Activated naive CD4-positive, alpha-beta T cell treated with anti-CD3 and anti-CD28 coated beads for 36 hours (primary cell): ENCODE measurements at places on chromosomes 12 and 14. TPM values are rescaled to one million over a fixed set of nuclear protein-coding genes. Genes with fewer than 3 reads are reported as not detected.

AMN gene
- 0.33 TPM for total RNA-seq

PLBD2 gene
- 13.9 TPM for total RNA-seq

NTF3 gene
- not detected for total RNA-seq

SLC5A8 gene
- not detected for total RNA-seq

ENDOU gene
- total RNA-seq: not detected

SYCP3 gene
- not detected for total RNA-seq

DNA sequence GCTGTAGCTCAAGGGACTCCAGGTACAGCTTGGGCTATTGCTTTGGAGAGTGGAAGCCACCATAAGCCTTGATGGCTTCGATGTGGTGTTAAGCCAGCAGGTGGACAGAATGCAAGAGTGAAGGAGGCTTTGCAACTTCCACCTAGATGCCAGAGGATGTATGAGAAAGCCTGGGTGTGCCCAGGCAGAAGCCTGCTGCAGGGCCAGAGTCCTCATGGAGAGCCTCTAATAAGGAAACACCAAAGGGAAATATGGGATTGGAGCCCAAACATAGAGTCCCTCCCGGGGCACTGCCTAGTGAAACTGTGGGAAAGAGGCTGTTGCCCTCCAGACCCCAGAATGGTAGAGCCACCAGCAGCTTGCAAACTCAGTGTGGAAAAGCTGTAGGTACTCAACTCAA is 9.8 kb upstream of the DICER1 start:
- H3K27ac ChIP-seq: no peak overlapping the region
- no peaks in the 10 kb centered on the region for H3K27me3 ChIP-seq
- no peak for DNase-seq
- H3K4me1 ChIP-seq: no peaks in the 10 kb centered on the region

DNA sequence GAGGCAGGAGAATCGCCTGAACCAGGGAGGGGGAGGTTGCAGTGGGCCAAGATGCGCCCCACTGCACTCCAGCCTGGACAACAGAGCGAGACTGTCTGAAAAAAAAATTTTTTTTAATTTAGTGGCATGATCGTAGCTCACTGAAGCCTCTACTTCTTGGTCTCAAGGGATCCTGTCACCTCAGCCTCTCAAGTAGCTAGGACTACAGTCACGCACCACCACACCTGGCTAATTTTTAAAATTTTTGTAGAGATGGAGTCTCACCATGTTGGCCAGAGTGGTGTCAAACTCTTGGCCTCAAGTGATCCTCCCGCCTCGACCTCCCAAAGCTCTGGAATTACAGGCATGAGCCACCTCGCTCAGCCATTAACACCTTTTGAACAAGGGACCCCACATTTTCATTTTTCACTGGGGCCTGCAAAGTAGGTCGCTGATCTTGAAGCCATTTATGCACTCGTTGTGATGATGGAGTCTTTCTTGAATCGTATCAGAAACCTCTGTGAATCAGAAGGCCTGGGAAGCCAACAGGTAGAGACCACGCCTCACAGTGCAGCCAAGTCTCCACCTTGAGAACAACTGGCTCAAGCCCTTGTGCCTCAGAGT is 5.9 kb downstream of the HCAR1 start:
- H3K4me3 ChIP-seq: no peak overlapping the region
- H3K4me1 ChIP-seq: peaks cover 74% of the 10 kb centered on the region
- H3K27ac ChIP-seq: peak overlapping the region; percentile 85
- no peaks in the 10 kb centered on the region for H3K36me3 ChIP-seq

- H3K36me3 ChIP-seq: no peaks in the 10 kb centered on the region
- no peak overlapping the region for H3K4me3 ChIP-seq
- no peaks in the 10 kb centered on the region for H3K4me1 ChIP-seq
- H3K27ac ChIP-seq: no peak overlapping the region
Measured at GRCh38 chr14:34398024-34398423, 64.0 kb downstream of the SPTSSA start.

DNA sequence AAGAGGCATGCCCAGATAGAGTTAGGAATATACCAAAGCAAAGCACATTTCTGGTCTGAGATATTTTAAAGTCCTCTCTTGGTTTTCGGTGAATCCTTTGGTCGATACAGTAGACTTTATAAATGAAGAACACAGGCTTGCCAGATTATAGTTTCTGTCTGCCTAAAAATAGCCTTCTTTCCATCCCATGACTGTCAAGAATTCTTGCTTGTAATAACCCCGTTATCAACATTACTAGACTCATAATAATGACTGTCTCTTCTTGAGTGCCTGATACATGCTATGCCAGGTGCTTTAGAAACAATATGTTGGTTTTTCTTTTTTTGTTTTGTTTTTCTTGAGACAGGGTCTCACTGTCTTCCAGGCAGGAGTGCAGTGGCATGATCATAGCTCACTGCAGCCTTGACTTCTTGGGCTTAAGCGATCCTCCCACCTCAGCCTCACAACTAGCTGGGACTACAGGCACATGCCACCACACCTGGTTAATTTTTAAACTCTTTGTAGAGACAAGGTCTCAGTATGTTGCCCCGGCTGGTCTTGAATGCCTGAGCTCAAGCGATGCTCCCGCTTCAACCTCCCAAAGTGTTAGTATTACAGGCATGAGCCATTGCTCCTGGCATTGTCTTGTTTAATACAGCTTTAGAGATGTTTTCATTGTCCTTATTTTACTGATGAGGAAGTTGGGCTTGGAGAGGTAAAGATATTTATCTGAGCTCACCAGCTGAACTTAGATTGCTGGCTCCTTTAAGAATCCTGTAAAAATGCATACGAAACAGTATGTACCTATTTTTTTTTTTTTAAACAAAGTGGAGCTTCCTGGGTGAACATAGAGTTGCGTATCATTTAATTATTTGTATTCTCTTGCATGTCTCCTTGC is 30.4 kb downstream of the CHST11 start:
- peak overlapping the region; percentile 11 for H3K27ac ChIP-seq
- H3K4me3 ChIP-seq: no peak overlapping the region
- peaks cover 12% of the 10 kb centered on the region for H3K36me3 ChIP-seq
- H3K4me1 ChIP-seq: peaks cover 84% of the 10 kb centered on the region
- no peak for DNase-seq

DNA sequence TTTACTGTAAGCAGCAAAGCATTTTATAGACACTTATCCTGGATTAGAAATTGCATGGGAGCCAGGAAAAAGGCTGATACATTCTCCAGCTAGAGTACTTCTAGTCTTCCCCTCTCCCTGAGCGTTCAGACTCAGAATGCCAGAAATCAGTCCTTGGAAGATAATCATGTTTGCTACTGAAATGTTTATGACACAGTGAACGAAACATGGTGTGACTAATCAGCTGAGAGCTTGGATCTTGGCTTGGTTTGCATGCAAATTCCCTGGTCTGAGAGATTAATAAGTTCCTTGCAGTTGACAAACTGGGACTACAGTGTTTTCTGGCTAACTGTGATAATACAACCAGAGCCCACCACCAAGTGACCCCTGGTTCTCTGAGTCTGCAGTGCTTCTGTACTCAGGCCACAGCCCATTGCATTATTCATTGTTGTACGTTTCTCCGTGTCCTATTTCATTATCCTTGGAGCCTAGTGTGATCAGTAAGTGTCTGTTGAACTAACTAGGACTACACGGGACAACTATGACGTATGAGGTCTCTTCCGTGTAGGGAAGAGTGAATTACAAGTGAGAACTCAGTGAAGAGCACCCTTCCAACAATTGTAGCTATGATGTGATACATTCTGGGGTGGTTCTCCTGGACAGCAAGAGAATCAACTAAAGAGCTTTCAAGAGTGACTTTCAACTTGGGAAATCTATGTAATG is 34.6 kb upstream of the EVL start:
- no peak overlapping the region for H3K4me3 ChIP-seq
- DNase-seq: no peak
- H3K27me3 ChIP-seq: no peaks in the 10 kb centered on the region

DNA sequence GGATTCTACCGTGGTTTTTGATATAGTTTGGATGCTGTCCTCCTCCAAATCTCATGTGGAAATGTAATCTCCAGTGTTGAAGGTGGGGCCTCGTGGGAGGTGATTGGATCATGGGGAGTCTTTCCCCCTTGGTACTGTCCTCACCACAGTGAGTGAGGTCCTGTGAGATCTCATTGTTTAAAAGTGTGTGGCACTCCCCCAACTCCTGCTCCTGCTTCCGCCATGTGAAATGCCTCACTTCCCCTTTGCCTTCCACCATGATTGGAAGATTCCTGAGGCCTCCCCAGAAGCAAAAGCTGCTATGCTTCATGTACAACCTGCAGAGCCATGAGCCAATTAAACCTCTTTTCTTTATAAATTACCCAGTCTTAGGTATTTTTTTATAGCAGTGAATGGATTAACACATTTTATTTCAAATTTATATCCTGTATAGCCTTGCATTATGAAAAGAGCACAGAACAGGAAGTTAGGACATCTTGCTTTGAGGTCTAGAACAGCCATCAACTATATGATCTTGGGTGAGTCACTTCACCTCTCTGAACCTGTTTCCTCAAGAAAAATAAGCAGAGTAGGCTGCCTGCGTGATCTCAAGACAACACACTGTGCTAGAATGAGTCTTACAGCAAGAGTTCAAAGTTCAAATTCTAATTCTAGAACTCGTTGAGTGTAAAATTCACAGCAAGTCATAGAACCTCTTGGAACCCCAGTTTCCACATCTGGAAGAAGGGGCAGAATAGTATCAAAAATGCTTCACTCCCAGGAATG is 160.9 kb upstream of the EEA1 start:
- peak overlapping the region; percentile 68 for H3K27ac ChIP-seq
- H3K4me1 ChIP-seq: peaks cover 13% of the 10 kb centered on the region
- no peaks in the 10 kb centered on the region for H3K36me3 ChIP-seq
- DNase-seq: peak; percentile 64
- no peaks in the 10 kb centered on the region for H3K27me3 ChIP-seq

- peak overlapping the region; percentile 60 for H3K4me3 ChIP-seq
- peak; percentile 74 for DNase-seq
- H3K4me1 ChIP-seq: peaks cover 6% of the 10 kb centered on the region
- no peak overlapping the region for H3K27ac ChIP-seq
- H3K27me3 ChIP-seq: no peaks in the 10 kb centered on the region
Measured at GRCh38 chr12:51820526-51821439, 27.7 kb downstream of the FIGNL2 start.

DNA sequence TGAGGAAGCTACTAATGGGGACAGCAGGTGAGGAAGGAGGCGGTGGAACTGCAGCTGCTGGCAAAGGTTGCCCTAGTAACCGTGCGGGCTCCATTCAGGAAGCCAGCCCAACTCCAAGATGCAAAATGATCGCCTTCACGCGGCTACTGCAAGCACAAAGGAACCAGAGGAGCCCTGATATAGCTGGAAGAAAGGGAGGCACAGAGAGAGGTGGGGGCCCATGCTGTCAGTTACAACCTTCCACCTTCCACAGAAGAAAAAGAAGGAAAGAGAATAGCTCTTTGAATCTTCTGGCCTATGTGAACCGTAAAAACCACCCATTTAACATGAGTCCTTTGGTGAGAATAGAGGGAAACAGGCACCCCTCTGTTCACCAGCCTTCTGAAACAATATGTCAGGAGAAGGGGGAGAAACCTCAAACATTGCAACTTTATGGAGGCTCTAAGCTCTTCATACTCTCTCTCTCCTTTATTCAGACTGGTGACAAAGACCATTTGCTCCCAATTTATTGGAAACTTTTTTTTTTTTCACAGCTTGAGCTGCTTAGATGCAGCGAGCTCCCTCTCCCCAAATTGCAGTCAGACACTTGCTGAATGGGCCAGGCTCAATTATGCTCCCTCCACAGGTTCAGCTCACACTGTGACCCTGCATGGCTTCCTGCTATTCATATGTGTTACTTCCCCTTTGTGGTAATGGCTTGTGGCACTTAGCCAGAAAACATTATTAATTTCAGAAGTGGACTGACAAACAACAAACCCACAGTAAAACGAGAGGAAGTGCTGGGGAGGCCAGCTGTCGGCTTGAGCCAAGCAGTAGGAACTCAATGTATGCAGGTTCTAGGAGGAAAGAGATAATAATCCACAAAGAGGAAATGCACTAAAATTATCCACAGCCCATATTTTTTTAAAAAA is 6.2 kb downstream of the DUSP6 start:
- DNase-seq: peak; percentile 61
- peaks cover 4% of the 10 kb centered on the region for H3K27me3 ChIP-seq
- H3K36me3 ChIP-seq: peaks cover 25% of the 10 kb centered on the region
- peak overlapping the region; percentile 51 for H3K27ac ChIP-seq
- peaks cover 43% of the 10 kb centered on the region for H3K4me1 ChIP-seq

DNA sequence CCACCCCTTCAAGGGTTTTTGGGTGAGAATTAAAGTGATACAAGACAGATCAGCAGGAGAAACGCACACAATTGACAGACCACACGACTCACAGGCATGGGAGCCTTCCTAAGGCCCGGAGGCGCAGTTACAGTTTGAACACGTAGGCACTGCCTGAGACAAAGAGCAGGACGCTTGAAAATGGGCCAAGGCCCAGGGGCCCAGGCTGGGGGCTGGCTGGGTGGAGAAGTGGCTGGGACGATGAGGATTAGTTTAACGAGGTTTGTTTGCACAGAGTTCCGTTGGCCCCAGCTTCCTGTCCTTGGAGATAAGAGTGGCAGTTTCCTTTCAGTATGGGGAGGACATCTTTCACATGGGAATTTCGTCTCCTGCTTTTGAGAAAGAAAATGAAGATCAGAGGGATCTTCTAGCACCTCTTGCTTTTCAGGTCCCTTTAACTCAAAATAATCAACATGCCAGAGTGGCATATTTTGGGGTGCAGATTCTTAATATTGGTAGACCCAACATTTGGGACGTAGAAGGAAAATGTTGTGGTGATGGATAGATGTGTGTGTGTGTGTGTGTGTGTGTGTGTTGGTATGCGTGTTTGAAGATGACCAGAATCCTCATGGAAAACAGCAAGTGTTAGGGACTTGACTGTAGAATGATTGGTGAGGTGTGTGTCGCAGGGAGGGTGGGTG is 44.6 kb downstream of the DLK1 start:
- H3K36me3 ChIP-seq: no peaks in the 10 kb centered on the region
- H3K4me1 ChIP-seq: no peaks in the 10 kb centered on the region
- H3K27me3 ChIP-seq: peaks cover 4% of the 10 kb centered on the region

GRCh38 chr12:25585662-25586061 is 32.6 kb upstream of the LMNTD1 start:
- H3K27me3 ChIP-seq: no peaks in the 10 kb centered on the region
- H3K4me3 ChIP-seq: no peak overlapping the region
- H3K36me3 ChIP-seq: peaks cover 3% of the 10 kb centered on the region
- DNase-seq: no peak
- no peak overlapping the region for H3K27ac ChIP-seq
- peaks cover 11% of the 10 kb centered on the region for H3K4me1 ChIP-seq

- peaks cover 2% of the 10 kb centered on the region for H3K36me3 ChIP-seq
- no peaks in the 10 kb centered on the region for H3K4me1 ChIP-seq
- no peak for DNase-seq
- no peak overlapping the region for H3K27ac ChIP-seq
- H3K27me3 ChIP-seq: no peaks in the 10 kb centered on the region
Measured at GRCh38 chr14:59656473-59656872, 79.9 kb upstream of the CCDC175 start.

- H3K27ac ChIP-seq: no peak overlapping the region
- H3K36me3 ChIP-seq: no peaks in the 10 kb centered on the region
- no peaks in the 10 kb centered on the region for H3K4me1 ChIP-seq
- no peak for DNase-seq
- H3K4me3 ChIP-seq: no peak overlapping the region
- no peaks in the 10 kb centered on the region for H3K27me3 ChIP-seq
Measured at GRCh38 chr14:65771271-65771670, 358.7 kb downstream of the FUT8 start.

- no peaks in the 10 kb centered on the region for H3K36me3 ChIP-seq
- DNase-seq: no peak
- peaks cover 47% of the 10 kb centered on the region for H3K4me1 ChIP-seq
- H3K4me3 ChIP-seq: no peak overlapping the region
Measured at GRCh38 chr12:124561231-124561630, 6.2 kb downstream of the NCOR2 start.
